Brain (organoid and tissue), 16 donors: ENCODE measurements at places on chromosomes 11 and 22.

GRCh38 chr11:124623861-124624525, 1.3 kb downstream of the TBRG1 start:
- no peak for DNase-seq

DNA sequence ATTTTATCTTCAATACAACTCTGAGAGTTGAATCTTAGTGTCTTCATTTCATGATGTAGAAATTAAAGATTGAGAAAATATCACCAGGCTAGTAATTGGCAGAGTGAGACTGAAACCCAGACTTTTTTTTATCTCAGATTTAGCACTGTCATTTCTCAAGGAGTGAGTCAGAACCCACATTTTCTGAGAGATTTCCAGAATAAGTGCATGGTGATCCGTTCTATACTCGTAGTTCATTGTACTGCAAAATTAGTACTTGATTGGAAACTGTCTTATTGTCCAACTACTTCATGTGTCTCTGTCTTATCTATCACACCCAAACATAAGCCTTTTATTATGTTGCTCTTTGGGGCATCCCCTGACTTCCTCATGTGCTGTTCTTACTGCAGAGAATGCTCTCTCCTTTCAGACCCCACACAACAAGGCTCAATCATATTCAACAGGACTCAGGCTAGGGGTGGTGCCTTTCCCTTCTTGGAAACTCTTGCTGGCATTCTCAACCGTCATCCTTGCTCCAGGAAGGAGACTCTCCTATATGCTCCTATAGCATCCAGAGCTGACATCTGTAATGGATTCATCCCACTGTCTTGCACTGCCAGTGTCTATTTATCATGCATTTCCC, 76.7 kb upstream of the BLID start:
- DNase-seq, result no peak

GRCh38 chr22:31754813-31755212, 994 bp downstream of the DEPDC5 start:
- DNase-seq, result no peak

- peak; percentile 64 for DNase-seq
These were observed 41.7 kb upstream of the SEZ6L start for GRCh38 chr22:26127556-26127955.

GRCh38 chr11:7575841-7576725, 62.3 kb downstream of the PPFIBP2 start:
- DNase-seq, result no peak

DNA sequence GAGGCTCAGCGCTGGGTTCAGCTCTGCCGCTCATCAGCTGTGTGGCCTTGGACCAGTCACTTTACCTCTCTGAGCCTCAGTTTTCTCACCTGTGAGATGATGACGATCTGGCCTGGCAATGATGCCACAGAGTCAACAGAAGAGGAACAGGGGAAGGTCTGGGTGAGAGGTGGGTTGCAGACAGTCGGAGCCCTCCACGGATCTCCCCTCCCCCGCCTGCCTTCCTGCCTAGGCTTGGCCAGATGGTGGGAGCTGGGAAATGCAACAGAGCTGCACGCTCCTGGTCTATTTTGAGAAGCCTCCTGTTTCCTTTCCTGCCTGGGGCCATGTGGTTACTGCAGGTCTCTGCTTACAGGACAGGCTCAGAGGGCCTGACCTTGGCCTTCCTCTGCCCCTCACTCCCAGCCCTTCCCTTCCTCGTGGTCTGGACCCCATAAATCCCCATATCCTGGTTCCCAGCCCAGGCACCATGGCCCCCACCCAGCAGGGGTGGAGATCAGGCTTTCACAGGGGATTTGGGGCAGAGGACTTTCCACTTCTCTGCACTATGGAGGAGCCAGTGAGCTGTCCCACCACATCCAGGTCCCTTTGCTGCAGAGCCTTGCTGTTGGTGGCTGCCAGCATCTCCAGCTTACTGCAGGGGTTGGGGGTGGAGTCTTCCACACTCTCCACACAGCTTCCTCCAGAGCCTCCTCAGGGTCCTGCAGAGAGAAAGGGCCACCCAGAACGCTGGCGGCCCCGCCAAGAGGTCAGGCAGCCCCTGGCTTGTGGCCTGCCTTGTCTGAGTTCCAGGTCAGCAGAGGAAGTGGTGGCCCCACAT, 46.9 kb downstream of the C11orf96 start:
- no peak for DNase-seq

DNA sequence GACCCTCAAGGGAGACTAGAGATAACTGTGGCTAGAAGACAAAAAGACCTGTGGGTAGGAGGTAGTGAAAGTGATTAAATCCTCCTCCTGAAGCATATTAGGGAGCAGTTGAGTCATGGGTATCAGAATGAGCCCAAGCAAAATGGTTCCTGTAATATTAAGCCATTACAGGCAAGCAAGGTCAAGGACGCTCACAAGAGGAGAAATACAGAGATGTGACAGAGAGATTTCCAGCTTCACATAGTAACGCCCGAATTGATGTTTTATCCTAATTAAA, 77.7 kb downstream of the FAM76B start:
- DNase-seq, result no peak

DNA sequence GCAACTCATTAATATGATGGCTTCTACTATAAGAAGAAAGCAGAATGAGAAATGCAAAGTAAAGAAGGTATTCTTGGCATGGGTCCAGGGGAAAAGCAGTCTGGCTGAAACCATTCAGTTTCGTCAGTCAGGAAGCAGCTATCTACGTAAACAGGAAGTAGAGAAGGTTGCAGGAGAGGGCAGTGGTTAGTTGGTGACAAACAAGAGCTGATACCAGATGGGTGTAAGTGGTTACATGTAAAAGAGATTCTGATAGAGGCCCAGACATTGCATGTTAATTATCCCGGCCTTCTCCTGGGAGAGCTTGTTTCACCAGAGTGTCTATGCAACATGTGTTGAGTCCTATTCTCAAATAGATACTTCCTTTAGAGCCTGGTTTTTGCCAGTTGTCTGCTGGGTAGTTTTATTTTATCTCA, 58.4 kb upstream of the PSMA1 start:
- DNase-seq, result no peak

DNA sequence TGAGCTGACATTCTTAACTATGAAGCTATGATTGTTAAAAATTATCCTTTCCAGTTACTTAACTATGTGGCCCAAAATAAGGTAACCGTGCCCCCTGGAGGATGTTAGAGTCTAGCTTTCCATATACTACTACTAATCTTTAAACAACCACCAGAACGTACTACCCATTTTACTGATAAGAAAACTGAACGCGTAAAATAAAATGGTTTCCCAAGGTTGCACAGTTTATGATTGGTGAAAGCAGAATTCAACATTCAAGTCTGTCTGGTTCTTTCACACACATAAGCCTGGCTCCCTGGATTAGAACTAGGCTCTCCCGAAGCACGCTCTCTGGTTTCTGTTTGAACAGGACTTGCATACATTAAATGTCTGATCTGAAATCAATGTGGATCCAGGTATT, 437.8 kb upstream of the CCDC90B start:
- peak; percentile 64 for DNase-seq

DNA sequence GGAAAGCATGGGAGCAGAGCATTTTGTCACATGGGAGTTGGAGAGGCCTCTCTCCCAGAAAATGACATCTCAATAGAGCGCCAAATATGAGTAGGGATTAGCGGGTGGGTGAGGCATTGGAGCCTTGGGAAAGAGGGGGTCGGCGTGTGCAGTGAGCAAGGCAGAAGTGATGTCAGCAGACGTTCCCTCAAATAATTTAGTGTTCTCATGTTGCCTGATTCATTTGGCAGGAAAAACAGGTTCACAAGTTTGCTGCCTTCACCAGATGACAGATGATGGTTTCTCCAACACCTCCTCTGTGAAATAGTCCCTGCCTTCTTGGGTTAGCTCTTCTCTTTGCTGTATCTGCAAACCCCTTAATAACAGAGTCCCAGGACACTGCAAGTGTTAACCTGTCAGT, 118.5 kb upstream of the ARHGAP20 start:
- no peak for DNase-seq

DNA sequence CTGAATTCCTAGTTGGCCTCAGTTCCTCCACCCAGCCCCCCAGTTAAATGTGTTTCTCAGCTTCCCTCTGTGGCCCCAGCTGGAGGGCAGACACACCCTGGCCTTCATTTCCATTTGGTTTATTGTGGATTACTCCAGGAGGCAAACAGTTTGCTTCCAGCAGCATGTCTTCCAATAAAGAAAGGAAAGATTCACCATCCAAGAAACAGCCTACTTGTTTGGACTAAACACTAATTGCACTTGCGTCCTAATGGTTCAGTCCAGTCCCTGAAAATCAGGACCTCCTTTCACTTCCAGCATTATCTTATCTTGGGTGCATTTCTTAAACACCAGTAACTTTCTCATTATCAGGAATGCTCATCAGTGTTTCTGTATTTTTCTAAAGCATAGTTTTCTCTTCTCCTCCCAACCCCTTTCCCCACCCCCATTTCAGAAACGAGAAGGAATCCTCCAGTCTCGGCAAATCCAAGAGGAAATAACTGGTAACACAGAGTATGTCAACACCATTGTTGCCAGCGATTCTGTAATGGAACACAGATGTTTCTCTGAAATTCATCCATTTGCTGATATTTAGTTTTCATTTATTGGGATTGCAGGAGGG, 130.9 kb downstream of the PARVA start:
- DNase-seq, result peak; percentile 14

DNA sequence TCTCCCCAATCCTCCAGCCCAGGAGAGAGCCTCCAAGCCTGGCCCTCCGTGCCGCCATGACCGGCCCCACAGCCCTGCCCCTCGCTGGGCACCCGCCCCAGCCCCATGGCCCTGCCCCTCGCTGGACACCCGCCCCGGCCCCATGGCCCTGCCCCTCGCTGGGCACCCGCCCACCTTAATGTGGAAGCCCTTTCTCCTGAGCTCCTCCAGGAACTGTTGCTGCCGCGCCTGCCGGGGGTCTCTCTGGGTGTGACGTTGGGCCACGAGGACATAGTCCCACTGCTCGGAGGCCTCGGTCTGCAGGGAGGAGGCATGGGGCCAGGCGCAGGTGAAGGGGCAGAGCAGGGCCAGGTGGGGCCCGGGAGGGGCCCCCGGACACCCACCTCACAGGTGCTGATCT, 8.2 kb downstream of the ANO9 start:
- no peak for DNase-seq

GRCh38 chr11:126355926-126356897, 726 bp downstream of the ST3GAL4 start:
- DNase-seq, result no peak

DNA sequence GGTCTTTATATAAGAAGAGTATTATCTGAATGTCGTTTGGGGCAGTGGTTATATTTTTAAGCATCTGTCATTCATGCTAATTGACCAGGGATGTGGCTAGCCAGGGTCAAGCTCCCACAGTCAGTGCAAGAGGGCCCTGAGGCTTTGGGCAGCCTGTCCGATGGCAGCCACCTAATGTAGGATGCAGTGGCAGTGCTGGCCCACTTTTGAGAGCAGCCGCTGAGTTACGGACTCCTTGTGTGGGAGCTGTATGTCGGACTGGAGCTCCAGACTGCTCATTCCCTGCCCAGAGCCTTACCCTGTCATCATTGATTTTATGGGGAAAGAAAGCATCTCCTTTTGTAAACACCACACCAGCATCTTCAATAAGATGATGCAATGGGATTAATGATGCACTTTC, 99.5 kb downstream of the SYT9 start:
- no peak for DNase-seq

- DNase-seq, result no peak
These were observed 644.2 kb downstream of the FAM181B start for GRCh38 chr11:82089426-82089825.

- peak; percentile 27 for DNase-seq
These were observed 51.9 kb upstream of the USP47 start for GRCh38 chr11:11789735-11790369.

DNA sequence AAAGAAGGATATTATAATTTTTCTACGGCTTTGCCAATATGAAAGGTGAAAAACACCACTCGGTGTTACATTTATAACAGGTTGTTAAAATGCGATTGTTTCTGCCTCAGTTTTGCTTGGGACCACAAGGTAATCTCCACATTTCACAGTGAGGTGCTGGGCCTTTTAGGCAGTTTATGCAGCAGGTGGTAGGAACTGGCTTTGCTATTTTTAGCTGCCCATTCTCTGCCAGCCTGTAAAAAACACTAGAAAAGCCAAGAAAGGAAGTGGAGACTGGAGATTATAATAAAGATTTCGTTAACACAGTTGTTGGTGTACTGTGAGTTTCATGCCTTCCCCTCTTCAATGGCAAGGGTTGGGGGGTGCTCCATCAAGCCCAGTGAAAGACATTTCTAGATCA, 8.0 kb upstream of the MRPL16 start:
- no peak for DNase-seq

- no peak for DNase-seq
These were observed 56.9 kb downstream of the MICAL2 start for GRCh38 chr11:12167061-12168000.

DNA sequence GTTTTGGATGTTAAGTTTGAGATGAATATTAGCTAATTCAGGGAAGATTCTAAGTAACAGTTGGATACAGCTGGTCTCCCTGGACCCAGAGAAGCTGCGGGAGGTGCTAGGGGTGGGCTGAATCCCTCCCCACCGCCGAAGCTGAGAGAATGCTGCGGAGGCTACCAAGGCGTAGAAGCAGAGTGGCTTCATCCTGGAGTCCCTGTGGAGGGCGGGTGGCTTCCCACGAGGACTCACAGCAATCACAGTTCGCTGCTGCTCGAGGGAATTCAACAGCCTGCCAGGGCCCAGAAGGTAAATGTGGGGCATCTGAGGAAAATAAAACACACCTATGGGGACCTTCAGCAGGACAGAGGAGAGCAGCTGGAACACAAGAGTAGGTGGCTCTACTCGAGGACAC, 11.1 kb upstream of the B3GAT1 start:
- no peak for DNase-seq

- DNase-seq, result no peak
These were observed 64.5 kb upstream of the LDLRAD3 start for GRCh38 chr11:35879361-35879760.

GRCh38 chr11:83061883-83062282, 9.8 kb downstream of the RAB30 start:
- DNase-seq, result no peak

DNA sequence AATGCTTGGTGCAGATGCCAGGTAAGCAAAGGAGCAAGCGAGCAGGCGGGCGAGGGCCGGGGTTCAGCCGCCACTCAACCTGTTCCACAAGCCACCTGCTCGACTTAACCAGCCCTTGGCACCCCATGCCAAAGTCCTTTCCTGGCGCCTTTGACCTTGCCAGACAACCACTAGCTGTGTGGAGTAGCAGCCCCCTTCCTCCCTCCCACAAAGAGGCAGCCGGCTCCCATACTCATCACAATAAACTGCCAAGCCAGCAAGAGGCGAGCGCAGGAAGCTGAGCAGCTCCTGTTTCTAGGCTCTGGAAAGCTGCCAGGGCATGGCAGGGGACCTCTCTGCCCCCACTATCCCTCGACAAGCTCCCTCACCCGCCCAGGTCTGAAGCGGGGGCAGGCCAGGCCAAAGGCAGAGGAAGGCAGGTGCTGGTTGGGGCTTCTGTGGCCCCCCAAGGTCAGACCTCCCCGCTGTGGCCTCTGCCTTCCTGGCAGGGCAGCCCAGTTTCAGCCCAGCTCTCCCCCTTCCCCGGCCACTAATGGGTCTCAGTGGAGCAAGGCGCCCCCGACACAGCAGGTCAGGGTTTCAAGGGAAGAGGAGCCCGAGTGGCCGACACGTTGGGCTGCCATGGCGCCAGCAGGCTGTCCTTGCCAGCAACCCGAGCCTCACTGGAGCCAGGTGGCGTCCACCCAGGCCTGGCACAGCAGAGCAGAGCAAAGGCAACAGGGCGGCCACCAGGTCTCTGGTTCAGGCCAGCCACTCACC, 15.3 kb downstream of the MACROD1 start:
- DNase-seq, result peak; percentile 40

GRCh38 chr11:133096981-133097380, 435.3 kb downstream of the OPCML start:
- no peak for DNase-seq
